ENCODE measurements at places on chromosomes 11 and 22. TPM values are rescaled to one million over a fixed set of nuclear protein-coding genes. Genes with fewer than 3 reads are reported as not detected.

DNA sequence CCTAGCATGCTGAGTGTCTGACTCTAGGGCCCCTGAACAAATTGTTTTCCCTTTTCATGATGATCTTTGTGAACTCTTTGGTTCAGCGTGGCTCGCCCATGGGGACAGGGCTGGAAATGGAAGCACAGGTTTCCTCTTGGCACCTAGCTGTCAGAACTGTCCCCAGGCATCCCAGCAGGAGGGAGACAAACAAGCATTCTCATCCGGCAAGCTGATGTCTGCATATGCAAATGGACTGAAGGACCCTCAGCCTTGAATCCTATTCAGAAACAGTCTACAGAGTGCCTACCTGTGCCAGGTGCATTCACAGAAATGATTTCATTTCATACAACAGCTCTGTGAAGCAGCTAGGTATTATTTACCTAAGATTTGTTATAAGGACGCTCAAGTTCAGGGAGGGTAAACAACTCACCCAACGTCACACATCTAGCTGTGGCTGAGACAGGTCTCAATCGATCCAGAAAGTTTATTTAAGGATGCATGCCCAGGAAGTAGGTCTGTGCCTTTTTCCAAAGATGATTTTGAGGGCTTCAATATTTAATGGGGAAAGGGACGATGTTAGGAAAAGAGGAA, 176.4 kb downstream of the KIRREL3 start:
- no peak for DNase-seq

DNA sequence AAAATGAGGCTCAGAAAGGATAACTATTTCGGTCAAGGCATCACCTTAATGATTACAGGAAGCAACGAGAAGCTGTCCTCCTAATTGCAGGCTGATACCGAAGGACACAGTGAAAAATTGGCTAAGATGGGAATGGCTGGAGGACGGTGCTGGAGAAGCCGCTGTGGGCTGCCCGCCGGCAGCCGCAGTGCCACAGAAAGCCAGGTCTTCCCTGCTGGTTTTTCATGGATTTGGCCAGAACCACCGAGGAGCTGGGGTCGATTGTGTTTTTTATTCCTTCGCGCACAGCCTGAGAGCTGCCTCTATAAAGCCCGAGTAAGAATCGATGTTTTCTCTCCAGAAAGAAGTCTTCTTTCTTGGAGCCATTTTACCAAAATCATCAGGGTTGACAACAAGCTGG, 1484.2 kb downstream of the BRD1 start:
- DNase-seq: no peak

GRCh38 chr22:26995235-26995634, 337.8 kb downstream of the MIAT start:
- DNase-seq: no peak

The PAX6 gene
- polyA plus RNA-seq: not detected
